ENCODE measurements at places on chromosomes 4 and X. TPM values are rescaled to one million over a fixed set of nuclear protein-coding genes. Genes with fewer than 3 reads are reported as not detected.

DNA sequence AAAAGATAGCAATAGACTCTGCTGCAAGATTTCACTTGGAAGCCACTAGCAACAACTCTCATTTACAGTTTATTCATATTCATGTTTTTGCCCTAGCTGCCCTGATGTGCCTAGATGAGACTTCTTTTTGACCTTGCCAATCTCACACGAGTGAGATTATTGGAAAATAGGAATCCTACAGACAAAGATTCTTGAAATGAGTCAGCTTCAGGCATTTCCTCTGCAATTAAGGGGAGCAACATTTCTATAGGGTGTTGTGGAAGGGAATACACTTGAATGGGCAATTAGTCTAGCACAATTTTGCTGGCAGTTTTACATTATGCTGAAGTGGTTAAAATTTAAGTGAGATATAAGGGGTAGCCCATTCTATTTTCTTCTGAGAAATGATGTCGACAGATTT, 217.0 kb upstream of the FAT4 start:
- DNase-seq = no peak

Gene UTP14A
- 25.0 TPM for polyA plus RNA-seq

DNA sequence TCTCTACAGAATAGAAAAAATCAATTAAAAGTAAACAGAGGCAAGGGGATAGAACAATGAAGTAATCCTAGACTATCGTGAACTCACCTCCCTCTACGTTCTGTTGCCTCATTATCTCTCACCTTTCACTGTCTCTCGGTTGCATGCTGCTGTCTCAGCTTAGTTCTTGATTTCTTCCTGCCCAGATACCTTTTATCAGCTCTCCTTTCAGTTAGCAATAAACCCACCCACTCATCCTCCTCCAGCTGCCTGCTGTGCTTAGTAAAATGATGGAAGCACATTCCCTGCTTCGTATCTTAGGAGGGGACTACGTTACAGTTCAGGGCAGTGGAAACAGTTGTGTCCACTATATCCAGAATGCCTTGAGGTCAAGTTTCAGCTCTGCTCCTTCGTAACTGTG, 1709.5 kb upstream of the AGA start:
- no peak for DNase-seq

- DNase-seq = no peak
Observed at GRCh38 chr4:5504486-5504885, 203.9 kb downstream of the EVC2 start.

DNA sequence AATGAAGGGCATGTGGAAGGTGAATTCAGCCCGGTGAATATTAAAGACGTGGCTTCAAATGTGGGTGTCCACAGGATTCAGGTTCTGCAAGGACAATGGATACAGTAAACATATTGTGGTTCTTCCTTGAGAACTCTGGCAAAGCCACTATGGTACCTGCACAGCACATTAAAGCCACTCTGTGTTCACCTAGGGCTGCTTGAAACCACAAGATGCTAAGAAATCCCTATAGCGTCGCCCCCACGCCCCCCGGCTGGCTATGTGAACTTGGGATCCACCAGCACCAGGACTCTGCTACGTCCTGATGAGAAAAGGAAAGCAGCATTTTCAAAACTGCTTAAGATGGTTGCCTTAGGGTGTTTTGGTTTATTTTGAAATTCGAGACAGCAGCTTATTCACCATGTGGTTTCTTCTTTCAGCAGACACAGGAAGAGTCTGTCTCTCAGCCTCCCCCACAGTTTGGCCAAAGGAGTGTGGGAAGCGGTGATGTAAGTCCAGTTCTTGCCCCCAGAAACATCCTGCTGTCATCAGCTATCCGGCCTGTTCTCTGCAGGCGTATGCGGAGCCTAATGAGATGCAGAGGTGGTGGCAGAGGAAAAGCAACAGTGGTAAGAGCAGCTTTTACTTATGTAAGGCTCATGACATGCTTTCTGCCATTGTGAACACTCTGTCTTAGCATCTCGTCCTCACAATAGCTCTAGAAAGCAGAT, 111.5 kb downstream of the AFAP1 start:
- no peak for DNase-seq

GRCh38 chr4:188195389-188195985, 56.2 kb downstream of the TRIML1 start:
- no peak for DNase-seq

DNA sequence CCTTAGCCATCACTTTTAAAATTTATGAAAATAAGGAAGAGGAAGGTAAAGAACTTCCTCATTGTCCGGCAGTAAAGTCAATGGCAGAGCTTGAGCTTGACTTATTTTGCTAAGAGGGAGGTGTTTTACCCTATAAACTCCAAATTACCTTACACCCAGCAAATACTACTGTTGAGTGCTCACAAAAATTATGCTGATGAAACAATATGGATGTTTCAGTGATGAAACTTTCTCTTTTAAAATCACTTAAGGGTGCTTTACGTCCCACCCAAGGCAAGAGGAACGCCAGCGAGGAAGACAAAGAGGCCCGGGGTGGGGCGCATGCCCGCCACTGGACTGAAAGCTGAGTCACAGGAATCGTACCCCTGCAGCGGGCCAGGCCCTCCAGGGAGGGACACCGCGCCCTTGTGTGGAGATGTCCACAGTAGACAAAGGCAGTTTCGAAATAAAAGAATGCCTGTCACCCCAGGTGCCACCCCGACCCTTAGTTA, 560 bp upstream of the TMSB4X start:
- no peak for DNase-seq

GRCh38 chr4:188867796-188868195, 728.6 kb downstream of the TRIML1 start:
- DNase-seq = no peak

All from left renal cortex interstitium (tissue), 4 donors.